ENCODE measurements at places on chromosomes 1 and 21.

- no peak for DNase-seq
Measured at GRCh38 chr1:222555992-222556615, 8.2 kb upstream of the HHIPL2 start.

GRCh38 chr1:211813590-211813989, 17.0 kb downstream of the LPGAT1 start:
- DNase-seq = no peak

GRCh38 chr1:225534135-225534534, 106.3 kb upstream of the LBR start:
- no peak for DNase-seq

- DNase-seq = no peak
Measured at GRCh38 chr1:37481289-37482003, 7.1 kb downstream of the ZC3H12A start.

GRCh38 chr1:192888574-192888973, 79.7 kb downstream of the RGS2 start:
- no peak for DNase-seq

DNA sequence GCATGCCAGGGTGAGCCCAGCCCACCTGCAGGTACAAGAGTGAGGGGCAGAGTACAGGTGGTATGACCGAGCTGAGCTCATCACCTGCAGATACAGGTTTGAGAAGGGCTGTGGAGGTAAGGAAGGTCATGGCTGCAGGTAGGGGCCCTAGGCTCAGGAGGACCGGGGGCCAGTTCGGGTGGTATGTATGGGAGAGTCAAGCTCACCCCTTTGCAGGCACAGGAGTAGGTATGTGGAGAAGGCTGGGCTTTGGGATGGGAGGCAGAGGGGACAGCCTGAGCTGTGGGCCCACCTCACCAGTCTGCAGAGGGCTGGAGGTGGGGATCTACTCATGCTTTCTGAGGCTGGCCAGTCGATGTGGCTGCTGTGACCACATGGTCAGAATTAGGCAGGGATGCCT, 17.2 kb downstream of the PODN start:
- DNase-seq = no peak

DNA sequence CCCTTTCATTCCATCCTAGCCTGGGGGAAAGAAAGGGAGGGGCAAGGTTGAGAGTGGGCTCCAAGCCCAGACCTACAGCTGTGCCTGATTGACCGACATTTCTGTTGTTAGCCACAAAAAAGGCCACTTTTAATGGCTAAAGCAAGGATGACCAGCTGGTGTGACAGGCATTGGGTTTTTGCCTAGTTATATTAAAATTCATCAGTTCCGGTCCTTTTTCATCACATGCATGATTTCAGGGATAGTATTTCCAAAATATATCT, 192.3 kb downstream of the ZNF326 start:
- no peak for DNase-seq

DNA sequence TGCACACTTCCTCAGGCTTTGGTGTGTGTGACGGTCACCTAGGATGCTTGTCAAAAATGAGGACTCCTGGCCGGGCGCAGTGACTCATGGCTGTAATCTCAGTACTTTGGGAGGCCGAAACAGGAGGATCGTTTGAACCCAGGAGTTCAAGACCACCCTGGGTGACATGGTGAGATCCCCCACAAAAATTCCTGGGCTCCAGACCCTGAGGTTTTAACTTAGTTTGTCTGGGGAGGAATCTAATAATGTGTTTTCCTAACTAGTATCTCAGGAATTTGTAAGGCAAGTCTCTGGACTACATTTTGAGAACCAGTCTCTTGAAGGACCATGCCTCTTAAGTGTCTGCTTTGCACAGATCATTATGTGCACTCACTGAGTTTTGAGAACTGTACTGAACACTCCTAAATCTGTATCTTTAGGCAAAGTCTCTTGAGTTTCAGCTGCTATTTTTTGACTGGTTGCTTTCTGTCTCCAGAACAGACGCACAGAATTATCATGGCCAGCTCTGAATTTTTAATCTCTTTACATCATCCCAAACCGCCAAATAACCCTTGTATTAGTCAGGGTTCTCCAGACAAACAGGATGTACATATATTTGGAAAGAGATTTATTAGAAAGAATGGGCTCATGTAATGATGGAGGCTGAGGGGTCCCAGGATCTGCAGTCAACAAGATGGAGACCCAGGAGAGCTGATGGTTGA, 45.5 kb upstream of the VANGL1 start:
- DNase-seq = no peak

DNA sequence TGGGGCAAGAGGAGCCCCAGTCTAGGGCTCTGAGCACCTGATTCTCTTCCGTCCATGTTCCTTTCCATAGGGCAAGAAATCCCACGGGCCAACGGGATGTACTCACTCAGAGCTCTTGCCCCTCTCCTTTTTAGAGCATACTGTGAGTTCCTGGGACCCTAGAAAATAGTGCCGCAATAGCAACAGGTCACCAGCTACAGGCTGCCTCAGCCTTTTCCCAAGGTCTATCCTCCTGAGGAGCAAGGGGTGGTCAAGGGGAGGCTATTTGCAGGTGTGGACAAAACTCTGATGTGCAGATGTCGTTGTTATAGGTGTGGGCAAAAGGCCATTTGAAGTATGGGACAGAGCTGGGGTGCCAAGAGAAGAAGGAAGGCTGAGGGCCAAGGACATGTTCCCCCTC, 1.6 kb upstream of the QSOX1 start:
- DNase-seq = no peak

DNA sequence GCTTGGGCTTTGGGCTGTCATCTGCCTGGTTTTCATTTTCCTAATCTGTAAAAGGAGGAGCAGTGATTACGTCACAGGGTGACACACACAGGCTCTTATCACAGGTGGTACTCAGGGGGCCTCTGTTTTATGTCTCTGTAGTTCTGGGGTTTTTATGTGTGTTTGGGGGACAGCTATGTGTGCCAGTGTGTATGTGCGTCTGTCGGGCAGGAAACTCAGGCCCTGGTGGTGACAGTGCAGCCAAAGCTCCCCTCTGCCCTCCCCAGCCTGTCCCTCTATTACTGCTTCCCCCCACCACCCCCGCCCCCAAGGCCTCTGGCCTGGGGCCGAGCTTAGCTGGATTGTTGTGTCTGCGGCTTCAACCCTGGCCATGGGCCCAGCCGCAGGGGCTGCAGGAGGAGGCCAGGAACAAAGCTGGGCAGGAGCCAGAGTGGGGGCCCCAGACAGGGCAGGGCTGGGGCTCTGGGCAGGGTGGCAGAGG, 13.3 kb downstream of the MFAP2 start:
- no peak for DNase-seq

DNA sequence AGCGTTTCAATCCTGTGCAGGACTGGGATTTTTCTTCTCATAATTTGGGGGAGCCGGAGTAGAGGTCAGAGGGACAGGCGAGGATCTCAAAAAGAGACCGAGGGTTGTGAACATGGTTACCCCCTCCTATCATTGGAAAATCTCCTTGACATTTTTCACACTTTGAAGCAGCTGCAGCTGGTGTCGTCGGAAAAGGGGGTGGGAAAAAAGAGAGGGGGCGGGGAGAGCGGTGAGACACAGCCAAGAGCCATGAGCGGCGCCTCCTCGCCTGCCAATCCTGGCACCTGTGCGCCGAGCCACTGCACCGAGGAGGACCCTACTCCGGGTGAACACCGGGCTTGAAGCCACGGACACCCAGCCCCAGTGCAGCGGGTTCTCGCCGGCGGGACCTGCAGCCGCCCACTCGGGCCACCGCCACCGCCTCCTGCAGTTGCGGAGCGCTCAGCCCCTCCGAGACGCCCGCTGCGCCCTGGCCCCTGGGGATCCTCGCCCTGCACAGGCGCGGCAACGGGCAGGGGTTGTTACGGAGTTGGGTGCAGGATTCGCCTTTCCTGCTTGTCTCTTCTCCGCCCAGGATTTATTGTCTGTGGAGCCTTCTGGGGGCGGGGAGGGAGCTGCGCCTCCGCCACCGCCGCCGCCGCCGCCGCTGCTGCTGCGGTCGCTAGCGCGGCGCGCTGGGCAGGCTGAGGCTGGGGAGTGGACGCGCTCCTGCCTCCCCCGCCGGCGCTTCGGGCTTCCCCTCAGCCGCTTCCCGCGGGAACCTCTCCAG, at the start of gene LRRC7:
TSS of gene LRRC7 (plus strand) at position 271 of the 769 bp plus-strand sequence. CDS start 718 bp downstream, outside the sequence.
- peak; percentile 19 for DNase-seq

- DNase-seq = no peak
Measured at GRCh38 chr1:84496498-84496897, 9.7 kb upstream of the SPATA1 start.

DNA sequence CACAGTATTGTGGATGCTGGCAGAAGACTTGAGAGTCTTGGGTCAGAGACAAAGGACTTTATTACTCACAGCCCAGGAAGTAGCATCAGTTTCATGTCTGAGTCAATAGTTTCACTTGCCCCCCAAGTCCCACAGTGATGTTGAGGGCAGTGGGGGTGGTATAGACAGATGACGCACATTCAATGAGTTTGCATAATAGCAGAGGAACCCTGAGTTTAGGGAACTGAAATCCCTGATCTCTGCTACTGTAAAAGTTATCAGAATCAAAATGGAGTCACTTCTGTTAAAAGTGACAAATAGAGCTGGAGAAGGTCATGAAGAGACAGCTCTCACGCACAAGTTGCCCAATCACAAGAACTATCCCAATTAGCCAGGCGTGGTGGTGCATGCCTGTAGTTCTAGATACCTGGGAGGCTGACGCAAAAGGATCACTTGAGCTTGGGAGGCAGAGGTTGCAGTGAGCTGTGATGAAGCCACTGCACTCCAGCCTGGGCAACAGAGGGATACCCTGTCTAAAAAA, 11.5 kb upstream of the HCRTR1 start:
- DNase-seq = no peak

GRCh38 chr1:109331113-109331512, 24.3 kb upstream of the MYBPHL start:
- no peak for DNase-seq

DNA sequence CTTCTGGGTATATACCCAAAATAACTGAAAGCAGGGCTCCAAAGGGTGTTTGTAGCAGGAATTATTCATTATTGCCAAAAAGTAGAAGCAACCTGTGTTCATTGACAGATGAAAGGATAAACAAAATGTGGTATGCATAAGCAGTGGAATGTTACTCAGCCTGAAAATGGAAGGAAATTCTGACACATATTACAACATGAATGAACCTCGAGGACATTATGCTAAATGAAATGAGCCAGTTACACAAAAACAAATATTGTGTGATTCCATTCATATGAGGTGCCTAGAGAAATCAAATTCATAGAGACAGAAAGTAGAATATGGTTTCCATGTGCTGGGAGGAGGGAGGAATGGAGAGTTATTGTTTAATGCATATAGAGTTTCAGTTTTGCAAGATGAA, 86.3 kb upstream of the ARTN start:
- DNase-seq = no peak

GRCh38 chr1:171248302-171248701, at the start of gene FMO1:
Gene FMO1, plus strand, starts transcription at chr1:171248494. Its CDS starts 9,594 bp downstream, at chr1:171258088.
- DNase-seq = no peak
